ENCODE measurements at places on chromosomes 5 and 9. TPM values are rescaled to one million over a fixed set of nuclear protein-coding genes. Genes with fewer than 3 reads are reported as not detected.

Gene NMUR2
- not detected for total RNA-seq

Gene IGIP
- total RNA-seq: 1.0 TPM

Gene DMRTA1
- 0.63 TPM for total RNA-seq

Gene C9orf153
- total RNA-seq: 0.14 TPM

Gene TRPM3
- not detected for total RNA-seq

Gene PSAT1
- 153 TPM for total RNA-seq

Measured in A549 treated with ZK216348 at 1 μM for 4 hours (cell line).